Cerebellar cortex (tissue), 1 donor: ENCODE measurements at places on chromosomes 12 and 14.

- DNase-seq, result no peak
Measured at GRCh38 chr12:57695770-57696432, 2.0 kb downstream of the OS9 start.

GRCh38 chr12:92509156-92509738, 193.5 kb upstream of the PLEKHG7 start:
- no peak for DNase-seq

- no peak for DNase-seq
Measured at GRCh38 chr12:99852666-99853065, 132.1 kb downstream of the ANKS1B start.

DNA sequence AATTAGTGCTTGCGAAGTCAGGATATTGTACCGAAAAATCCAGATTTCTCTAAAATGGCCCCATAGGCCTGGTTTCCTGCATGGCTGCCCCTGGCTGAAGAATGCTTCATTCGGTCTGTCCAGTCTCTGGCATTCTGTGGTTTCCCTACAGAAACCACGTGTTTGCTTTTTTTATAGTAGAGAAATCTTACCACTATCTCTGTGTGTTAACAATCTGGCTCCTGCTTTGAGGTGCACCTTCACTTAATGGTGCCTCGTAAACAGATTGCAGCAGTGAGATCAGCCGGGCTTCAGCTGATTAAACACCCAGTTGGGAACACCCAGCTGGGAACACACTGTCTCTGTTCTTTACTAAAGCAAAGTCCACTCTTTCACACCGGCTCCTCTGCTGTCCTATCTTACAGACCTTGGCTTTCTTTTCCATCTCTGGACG, 6.7 kb upstream of the DNAAF2 start:
- peak; percentile 59 for DNase-seq

DNA sequence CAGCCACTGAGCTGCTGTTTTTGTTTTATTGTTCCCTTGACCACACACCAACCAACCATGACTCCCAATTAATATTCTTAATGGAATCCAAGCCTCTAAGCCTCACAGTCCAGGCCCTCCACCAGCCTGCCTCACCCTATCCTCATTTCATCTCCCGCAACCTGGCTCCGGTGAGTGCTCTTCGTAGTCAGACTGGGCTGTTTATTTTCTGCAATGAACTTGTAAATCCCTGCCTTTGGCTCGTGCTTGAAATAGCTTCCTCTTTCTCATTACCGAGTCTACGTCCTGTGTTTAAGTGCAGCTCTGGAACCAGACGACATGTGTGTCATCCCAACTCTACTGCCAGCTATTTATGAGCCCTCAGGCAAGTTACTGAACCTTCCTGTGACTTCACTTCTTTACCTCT, 12.4 kb upstream of the ETFBKMT start:
- DNase-seq, result no peak

- DNase-seq, result no peak
Measured at GRCh38 chr12:49507139-49507538, 31.7 kb upstream of the KCNH3 start.

DNA sequence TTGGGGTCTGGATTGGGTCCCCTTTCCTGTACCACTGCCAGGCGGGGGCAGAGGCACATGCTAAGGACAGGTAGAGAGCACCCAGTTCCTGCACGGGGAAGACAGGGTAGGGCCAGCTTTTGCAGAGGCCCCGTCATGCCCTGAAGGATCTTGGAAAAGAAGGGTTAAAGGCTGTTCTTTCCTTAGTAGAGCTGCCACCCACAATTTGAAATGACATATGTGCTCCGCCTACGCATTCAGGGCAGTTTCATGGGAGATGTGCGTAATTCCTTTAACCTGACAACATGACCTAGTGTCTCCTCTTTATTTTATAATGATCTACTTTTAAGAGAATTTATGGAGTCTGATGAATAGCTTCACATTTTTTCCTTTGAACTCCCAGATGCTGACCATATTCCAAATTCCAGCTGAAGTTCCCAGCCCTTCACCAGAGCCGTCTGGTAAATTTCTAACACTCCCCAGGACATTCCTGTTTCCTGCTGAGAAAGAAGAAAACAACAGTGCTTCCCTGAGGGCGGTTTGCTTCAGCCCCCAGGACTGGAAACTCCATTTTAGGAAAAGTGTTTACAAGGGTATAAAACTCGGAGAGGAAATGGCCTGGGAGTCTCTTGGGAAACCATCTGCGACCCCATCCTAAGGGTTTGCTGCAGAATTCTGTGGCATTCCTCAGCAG, 58.9 kb upstream of the PLEKHG3 start:
- DNase-seq, result no peak

DNA sequence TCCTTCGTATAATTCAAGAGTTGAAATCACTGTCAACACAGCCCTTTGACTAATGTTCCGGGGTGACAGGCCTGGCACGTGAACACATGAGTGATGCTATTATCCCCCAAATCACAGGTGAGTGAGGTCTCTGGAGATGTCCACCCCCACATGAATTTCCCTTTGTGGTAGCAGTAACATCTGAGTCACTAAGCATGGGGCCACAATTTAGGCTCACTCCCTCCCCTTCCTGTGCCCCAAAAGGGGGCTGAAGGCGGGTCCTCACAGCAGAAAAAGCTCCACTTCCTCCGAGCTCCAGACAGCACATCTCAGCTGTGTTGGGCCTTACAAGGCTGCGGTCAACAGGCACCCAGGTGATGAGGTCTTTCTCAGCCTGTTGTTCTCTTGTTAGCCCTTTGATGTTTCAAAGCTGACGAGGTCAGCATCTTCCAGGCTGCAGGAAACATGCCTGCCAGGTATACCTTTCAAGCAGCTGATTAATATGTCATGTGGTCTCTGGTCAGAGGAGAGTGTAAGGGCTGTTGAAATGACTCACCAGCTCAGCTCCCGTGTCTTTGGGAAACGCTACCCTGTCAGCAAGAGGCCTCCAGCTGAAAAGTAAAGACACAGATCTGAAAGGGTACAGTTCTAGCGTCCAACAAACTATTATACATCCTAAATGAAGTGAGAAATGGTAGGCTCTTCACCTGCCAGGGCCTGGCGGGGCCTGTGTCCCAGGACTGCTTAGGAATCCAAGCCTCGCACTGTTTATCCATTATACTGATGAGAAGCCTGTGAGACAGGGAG, 107.3 kb downstream of the ZFP36L1 start:
- no peak for DNase-seq

DNA sequence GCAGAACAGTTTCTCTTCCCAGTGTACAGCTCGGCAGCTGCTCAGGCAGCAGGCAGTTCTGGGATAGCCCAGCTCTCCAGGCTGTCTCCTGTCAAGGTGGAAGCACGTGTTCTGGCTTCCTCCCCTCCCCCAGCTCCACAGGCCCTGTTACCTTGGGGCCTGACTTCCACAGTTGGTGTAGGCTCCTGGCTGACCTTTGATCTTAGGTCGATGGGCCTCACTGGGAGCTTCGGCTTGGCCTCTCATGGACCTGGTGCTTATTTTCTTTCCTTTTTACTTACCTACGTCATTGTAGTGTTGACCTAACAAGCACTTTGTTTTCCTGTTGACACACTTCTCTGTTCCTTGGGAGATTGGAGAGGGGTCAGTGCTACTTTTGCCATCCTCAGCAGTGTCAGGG, 17.0 kb downstream of the DLST start:
- DNase-seq, result no peak

DNA sequence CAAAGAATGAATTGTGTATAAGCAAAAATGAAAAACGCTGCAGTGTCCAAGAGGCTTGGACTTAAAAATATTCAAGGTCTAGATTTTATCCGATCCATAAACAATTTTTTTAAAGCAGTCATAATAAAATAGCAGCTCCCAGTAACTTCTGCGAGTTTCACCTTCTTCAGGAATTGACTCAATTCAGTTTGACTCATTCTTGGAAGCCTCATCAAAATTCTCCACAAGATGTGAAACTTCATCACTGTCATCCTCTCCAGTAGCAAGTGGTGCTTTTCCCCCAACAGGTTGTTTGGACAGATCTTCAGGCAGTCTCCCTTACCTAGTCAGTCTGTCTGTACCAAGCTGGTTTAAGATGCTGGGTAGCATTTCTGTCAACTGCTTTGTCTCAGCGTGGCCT, 93.5 kb upstream of the FOXG1 start:
- no peak for DNase-seq

DNA sequence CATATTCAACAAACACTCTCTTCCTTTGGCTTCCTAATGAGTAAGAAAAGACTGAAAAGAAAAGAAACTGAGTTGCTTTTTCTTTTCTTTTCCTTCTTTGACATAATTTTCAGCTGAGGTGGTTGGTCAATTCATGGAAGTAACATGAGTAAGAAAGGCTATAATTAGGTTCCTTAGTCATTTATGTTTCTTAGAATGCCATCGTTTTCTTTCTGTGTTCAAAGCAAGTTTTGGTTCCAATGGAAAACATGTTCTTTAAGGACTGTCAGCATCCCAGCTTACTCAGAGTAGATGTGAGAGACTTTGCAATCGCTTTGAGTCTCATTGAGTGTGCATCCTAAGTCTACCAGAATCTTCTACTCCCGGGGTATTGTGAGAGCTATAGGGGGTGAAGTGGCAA, 882.4 kb downstream of the DIO2 start:
- DNase-seq, result no peak

GRCh38 chr14:69042299-69042698, 63.2 kb upstream of the ACTN1 start:
- DNase-seq, result no peak

DNA sequence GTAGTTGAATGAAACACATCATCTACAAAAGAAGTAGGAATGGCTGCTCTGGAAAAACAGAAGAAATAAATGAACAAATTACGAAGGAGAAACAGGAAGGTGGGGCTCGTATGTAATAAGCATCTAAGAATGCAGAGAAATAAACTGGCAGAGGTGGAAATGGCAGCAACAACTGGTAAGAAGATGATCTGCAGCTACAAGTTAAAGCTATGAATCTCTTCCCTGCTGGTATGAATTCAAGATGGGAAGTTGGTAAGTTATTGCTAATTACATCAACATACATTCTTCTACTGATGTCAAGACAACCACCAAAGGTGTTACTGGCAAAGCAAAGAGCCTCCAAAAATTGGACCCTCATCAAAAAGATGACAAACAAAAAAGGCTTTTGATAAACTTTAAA, 59.8 kb downstream of the HECTD4 start:
- DNase-seq, result no peak

- DNase-seq, result no peak
Measured at GRCh38 chr12:99609455-99610181, 37.9 kb upstream of the GARIN6 start.

DNA sequence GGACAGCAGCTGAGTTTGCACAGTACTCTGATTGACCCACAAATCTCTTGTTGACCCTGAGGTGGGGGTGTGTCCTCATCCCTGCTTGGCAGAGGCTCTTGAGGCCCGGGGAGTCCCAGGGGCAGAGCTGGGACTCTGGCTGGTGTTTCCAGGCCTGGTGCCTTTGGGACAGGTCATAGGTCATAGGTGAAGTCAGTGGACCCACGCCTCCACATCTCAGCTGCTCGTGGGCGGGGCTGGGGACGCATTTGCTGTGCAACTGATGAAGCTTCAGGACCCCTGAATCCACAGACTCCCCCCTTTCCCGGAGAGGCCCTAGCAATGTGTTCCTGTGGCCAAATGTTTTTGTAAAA, 408 bp upstream of the CACNA2D4 start:
- no peak for DNase-seq

- no peak for DNase-seq
Measured at GRCh38 chr14:63510538-63510937, 32.6 kb downstream of the PPP2R5E start.

DNA sequence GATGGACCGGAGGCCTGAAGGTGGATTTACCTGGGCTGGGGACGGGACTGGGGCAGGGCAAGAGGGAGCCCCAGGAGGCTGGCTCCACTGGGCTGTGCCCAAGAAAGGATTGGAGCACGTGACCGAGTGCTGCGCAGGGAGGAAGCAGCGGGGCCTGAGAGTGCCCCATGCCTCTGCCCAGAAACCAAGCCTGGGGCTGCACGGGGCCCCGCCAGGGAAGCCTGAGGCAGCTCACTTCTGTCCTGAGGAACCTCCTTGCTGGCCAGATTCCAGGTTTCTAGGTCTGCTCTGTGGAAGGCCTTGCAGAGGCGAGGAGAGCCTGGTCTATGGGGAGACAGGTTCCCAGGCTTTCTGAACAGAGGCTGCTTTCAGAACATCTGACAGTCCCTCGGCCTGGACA, 10.4 kb downstream of the NGB start:
- DNase-seq, result peak; percentile 57

DNA sequence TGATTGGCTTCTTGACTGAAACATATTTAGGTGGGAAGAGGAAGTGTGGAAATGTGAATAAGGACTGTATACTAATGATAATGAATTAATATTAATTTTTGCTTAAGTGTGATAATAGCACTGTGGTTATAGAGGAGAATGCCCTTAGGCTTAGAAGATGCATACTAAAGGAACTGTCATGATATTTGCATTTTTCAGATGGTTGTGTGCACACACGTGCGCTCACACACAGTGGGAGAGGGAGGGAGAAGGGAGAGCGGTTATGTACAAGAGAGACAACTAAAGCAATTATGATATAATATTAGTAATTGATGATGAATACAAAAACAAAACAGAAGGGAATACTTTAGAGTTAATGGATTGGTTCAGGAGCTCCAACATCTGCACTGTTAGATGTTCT, 54.2 kb downstream of the RCOR1 start:
- no peak for DNase-seq

- DNase-seq, result no peak
Measured at GRCh38 chr12:92745856-92746550, 43.2 kb downstream of the PLEKHG7 start.

DNA sequence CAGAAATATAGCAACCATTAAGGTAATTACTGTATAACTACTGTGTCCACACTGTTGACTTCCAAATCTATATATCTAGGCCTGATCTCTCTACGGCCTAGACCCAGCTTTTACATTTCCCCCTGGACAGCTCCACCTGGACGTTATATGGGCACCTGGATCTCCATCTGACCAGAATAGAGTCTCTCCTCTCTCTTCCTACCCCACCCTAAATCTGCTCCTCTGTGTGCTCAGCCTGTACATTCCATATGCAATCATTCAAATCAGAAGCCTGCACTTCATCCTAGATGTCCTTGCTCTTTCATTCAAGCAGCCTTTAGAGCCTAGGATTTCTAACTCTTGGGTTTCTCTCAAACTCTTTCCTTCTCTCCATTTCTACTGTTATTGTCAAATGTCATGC, 255.0 kb downstream of the PAX9 start:
- DNase-seq, result no peak

DNA sequence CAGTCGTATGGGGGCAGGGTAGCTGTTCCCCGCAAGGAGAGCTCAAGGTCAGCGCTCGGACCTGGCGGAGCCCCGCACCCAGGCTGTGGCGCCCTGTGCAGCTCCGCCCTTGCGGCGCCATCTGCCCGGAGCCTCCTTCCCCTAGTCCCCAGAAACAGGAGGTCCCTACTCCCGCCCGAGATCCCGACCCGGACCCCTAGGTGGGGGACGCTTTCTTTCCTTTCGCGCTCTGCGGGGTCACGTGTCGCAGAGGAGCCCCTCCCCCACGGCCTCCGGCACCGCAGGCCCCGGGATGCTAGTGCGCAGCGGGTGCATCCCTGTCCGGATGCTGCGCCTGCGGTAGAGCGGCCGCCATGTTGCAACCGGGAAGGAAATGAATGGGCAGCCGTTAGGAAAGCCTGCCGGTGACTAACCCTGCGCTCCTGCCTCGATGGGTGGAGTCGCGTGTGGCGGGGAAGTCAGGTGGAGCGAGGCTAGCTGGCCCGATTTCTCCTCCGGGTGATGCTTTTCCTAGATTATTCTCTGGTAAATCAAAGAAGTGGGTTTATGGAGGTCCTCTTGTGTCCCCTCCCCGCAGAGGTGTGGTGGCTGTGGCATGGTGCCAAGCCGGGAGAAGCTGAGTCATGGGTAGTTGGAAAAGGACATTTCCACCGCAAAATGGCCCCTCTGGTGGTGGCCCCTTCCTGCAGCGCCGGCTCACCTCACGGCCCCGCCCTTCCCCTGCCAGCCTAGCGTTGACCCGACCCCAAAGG, 804 bp downstream of the GAPDH start:
- DNase-seq, result peak; percentile 61

GRCh38 chr14:28651148-28651547, 115.4 kb upstream of the FOXG1 start:
- no peak for DNase-seq
